CD8-positive, alpha-beta T cell (primary cell): ENCODE measurements at places on chromosomes 6 and 20. TPM values are rescaled to one million over a fixed set of nuclear protein-coding genes. Genes with fewer than 3 reads are reported as not detected.

DNA sequence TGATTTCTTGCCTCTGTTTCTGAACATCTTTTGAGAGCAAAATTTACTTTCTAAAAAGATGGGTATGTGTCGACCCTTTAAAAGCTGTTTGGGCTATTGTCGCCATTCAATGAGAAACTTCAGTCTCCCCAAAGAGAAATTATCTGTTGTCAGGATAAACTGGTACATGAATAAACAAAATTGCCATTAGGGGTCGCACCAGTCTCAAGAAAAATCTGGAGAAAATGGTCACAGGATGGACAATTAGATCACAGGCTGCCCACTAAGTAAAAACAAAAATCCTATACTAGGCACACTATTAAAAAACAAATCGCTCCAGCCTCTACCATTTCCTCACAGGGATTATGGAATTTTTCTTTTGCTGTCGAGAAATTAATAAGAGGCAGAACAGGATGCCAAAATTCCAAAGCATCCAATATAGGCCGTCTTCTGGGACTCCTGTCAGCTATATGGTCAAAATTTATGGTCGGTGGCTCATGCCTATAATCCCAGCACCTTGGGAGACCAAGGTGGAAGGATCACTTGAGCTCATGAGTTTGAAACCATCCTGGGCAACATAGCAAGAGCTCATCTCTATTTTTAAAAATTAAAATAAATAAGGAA, 5.5 kb upstream of the HLA-E start:
- peak; percentile 68 for DNase-seq

The LY6G6D gene
- not detected for total RNA-seq

DNA sequence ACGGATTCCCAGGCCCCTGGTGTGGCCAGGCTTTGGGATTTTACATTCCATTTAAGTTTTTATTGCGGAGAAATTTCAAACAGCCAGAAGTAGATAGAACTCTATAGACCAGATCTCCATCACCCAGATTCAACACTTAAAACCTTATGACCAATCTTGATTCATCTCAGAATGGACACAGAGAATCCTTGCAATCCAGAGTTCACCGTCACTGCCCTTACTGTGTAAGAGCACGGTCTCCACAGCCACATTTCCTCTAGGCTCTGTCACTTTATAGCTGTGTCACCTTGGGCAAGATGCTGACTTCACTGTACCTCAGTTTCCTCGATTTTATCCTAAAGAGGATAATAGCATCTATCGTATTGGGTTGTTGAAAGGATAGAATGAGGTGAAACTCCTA, 979 bp downstream of the ZNF133 start:
- DNase-seq, result no peak

GRCh38 chr20:17648791-17649730, 33.0 kb downstream of the RRBP1 start:
- peak; percentile 59 for DNase-seq

- no peak for DNase-seq
Measured at GRCh38 chr20:37257530-37257929, 4.1 kb downstream of the GHRH start.

The MATN4 gene
- total RNA-seq, result not detected

DNA sequence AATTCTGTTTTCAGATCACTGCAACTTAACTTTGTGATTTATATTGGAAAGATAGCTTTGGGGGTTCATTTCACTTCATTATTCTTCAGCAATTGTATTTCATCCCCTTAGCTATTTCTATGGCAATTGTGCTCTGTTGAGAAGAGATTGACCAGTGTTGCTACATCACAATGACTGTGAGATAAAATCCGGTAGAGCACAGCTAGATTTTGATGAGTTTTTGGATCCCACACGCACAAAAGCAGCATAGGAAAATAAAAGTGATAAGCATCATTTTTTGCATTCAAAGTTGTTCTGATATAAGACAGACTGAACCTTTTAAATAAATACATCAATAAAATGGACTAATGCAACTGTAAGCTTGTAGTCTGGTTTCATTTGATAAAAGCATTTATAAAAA, 734.8 kb downstream of the KIF16B start:
- DNase-seq, result no peak

DNA sequence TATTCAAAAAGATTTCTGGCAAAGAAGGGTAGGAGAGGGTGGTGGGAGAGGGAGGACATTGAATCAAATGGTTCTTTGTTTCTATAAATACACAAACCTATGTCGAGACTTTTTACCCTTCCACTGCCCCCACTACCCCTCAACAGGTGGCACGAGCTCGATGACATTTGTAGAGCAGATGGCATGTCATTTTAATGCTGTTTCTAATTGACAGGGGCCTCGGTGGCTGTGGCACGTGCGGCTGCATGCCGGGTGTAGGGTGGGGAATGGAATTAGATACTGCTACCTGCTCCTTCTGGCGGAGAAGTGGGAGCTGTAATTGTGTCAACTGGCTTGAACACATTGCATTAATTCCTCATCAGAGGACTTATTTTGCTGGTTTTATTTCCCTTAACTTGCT, 29.1 kb upstream of the SASH1 start:
- no peak for DNase-seq

- no peak for DNase-seq
Measured at GRCh38 chr6:33623895-33624381, 2.8 kb downstream of the ITPR3 start.

The HTR1E gene
- not detected for total RNA-seq

- no peak for DNase-seq
Measured at GRCh38 chr20:44392776-44393607, 37.5 kb downstream of the HNF4A start.

The FKBP1C gene
- total RNA-seq, result not detected

DNA sequence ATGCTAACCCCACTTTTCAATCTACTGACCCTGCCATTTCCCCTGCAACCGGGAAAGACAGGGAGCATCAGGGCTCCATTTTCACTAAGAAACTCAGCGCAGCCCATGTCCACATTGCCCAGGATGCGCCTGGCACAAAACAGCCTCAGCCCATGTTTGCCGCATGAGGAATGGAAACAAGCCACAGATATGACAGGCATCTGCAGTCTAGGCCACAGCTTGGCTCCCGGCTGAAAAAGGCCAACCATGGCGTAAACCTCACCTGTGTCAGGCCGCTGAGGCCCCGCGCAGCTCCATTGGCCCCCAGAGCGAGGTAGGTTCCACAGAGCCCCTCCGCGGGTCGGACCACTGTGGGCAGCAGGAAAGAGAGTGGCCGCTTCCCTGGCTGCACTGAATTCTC, 21.7 kb downstream of the GGT7 start:
- no peak for DNase-seq

DNA sequence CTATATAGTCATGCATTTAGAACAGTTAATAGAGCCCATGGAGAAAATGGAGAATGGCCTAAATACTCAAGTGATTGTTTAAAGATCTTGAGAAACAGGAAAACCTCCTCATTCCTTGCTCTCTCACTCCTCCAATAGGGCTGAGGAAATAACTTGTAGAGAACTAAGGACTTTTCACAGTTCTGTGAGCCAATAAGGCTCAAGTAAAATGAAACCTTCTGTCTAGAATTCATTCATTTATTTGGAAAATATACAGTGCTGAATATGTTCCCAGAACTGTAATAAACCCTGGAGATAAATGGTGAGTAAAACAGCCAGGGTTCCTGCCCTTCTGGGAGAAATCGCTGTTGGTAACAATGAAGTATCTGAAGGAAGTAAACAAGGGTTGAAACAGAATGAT, 35.3 kb downstream of the ELOVL2 start:
- DNase-seq, result no peak

DNA sequence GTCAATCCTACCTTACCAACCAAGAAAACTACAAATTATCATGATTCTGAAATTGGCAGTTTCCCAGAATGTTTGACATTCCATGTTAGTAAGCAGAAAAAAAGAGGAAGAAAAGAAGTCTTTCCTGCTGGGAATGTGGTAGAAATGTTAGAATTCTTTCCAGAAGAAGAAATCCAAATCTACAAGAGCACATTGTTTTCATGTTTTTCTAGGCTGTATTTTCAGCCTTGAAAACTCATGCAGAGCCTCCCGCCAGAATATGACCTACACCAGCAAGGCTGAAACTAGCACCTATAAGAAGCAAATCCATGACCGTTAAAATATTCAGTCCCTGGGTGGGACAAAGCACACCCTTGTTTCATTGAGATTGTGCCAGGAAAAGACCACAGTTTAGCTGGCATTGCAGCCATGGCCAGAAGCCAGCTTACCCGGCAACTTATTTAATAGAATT, 259.4 kb downstream of the GJA1 start:
- DNase-seq, result no peak

DNA sequence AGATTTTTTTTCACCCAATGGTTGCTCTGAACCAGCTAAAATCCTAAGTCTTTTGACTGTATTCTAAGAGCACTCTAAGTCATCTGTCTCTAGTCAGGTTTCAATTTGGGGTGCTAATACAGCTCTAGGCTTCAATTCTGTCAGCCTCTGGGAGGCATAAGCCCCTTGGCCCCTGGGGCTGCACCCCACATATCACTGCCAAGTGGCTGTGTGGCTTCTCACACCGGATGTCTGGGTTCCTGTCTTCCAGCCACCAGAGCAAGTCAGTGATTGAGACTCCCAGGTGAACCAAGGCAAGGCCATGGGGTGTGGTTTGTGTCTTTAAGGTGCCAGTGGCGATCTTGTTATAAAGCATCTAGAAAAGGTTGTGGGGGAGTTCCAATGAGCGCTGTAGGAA, 136.5 kb downstream of the TMEM242 start:
- no peak for DNase-seq

- DNase-seq, result peak; percentile 72
Measured at GRCh38 chr6:30828027-30828962, 56.0 kb upstream of the DDR1 start.

- no peak for DNase-seq
Measured at GRCh38 chr20:31560746-31561598, 44.1 kb upstream of the ID1 start.

- no peak for DNase-seq
Measured at GRCh38 chr6:94045099-94045829, 625.9 kb upstream of the EPHA7 start.

- DNase-seq, result no peak
Measured at GRCh38 chr20:19785983-19786285, 27.9 kb downstream of the RIN2 start.

DNA sequence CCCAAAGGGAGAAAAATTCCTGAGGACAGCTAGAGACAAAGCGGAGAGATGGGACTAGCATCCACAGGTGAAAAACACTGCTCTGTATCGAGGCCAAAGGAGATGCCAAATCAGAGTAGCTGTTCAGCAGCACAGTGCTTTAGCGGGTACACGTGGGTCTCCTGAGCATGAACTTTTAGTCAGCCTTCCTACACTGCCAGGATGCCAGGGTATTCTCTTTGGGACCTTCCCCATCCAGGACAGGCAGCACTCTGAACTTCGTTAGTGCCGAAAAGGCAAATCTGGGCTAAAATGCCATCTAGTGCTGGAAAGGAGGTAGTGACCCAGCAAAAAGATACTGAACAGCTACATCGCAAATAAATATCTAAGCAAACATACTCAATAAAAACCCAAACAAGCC, 64.9 kb downstream of the C6orf58 start:
- peak; percentile 4 for DNase-seq

- no peak for DNase-seq
Measured at GRCh38 chr6:4613795-4614194, 162.4 kb upstream of the CDYL start.

The PSORS1C2 gene
- total RNA-seq, result not detected

The SAMD10 gene
- total RNA-seq, result 8.6 TPM

The SEL1L2 gene
- not detected for total RNA-seq

DNA sequence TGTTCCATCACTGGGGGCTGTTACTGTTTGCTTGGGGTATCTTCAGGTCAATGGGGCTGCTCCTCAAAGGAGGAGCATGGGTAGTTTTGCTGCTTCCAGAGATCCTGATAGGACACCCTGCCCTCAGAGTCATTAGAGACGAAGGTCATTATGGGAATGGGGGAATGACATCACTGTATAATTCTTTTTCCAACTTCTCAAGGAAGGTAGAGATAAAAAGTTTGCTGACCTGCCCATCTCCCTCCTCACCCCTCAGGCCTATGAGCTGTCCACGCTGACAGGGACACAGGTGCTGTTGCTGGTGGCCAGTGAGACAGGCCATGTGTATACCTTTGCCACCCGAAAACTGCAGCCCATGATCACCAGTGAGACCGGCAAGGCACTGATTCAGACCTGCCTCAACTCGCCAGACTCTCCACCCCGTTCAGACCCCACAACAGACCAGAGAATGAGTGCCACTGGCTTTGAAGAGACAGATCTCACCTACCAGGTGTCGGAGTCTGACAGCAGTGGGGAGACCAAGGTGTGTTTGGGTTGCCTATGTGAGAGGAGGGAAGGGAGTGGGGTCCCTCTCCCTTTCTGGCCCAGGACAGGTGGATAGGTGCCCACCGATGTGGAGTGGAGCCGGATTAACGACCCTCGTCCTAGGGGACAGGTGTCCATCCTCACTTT, 2.7 kb downstream of the SRF start:
- no peak for DNase-seq

DNA sequence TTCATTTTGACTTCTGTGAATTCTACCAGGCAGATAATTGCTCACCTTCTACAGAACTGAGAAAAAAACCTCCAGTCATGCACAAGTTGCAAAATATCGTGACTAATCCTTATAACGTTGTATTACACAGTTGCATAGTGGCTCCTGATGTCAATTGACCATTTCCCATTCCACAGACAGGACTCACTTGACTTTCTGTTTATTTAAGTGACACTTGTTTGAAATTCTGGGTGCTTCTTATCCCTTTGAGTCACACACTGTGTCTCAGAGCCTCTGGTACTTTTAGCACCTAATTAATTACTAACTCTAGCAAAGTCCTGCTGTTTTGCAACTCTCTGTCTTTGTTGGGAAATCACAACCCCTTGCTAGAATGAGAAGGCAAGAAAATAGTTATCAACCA, 16.2 kb upstream of the RSPO3 start:
- DNase-seq, result no peak

DNA sequence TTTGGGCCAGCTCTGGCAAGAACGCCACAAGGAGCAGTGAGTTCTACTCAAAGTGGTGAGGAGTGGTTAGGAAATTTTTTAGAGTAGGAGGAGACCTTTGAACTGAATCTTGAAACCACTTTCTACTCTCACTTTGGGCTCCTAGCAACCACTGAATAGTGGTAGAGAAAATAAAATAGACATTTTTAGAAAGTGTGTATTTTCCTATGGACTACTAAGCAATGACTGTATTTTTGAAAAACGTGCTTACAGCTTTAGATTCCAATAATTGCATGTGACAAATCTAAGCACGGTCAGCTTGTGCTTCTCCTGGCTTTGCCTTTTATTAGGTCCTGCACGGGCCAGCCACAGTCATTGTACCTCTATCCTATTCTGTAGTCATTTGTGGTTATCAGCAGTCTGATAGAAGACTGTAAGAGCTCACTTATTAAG, 8.7 kb upstream of the IFNGR1 start:
- DNase-seq, result no peak
